ENCODE measurements at places on chromosomes 1 and 21. TPM values are rescaled to one million over a fixed set of nuclear protein-coding genes. Genes with fewer than 3 reads are reported as not detected.
A peak's percentile ranks its signal among the peaks of the same experiment; 100 is the strongest.

GRCh38 chr1:227903061-227903521 is 44.6 kb downstream of the WNT9A start:
- H3K27ac ChIP-seq: no peak overlapping the region
- H3K36me3 ChIP-seq: no peaks in the 10 kb centered on the region
- no peak for DNase-seq
- H3K27me3 ChIP-seq: no peaks in the 10 kb centered on the region
- H3K4me1 ChIP-seq: no peaks in the 10 kb centered on the region

DNA sequence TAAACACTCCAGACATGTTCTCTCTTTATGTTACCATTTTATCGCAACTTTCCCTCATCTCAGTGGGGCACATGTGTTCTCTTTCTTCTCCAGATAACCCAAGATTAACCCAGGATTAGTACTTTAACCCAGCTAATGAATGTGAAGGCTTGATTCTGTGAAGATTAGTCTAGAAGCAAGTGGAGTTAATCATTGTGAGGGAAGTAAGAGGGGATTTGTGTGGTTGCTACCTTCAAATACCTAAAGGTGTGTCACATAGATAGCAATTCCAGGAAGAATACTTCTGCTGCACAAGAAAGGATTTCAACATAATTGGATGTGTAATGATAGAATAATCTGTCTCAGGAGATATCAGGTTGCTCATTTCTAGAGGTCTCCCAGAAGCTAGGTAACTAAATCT is 327.1 kb downstream of the PBX1 start:
- H3K27ac ChIP-seq: no peak overlapping the region
- no peak overlapping the region for H3K4me3 ChIP-seq

DNA sequence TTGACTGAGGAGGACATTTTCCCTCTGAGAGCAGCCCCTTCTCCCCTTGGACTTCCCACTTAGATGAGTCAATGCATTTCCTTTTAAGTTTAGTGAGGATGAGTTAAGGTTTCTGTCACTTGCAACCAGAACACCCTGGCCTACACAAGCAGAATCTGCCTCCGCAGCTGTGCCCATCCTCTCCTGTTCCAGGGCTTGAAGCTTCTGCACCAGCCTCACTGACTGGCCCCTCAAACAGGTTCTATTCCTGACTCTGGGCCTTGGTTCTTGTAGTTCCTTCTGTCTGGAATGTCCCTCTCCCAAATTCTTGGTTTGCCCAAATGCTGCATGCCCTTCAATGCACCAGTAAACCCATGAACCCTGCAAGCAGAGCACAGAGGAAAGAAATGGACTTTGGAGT is 394.4 kb downstream of the PTPRU start:
- H3K4me3 ChIP-seq: no peak overlapping the region
- no peak for DNase-seq
- H3K4me1 ChIP-seq: no peaks in the 10 kb centered on the region
- H3K27me3 ChIP-seq: peaks cover 2% of the 10 kb centered on the region

GRCh38 chr1:9633493-9633892 is 18.0 kb upstream of the PIK3CD start:
- H3K27me3 ChIP-seq: no peaks in the 10 kb centered on the region
- H3K4me3 ChIP-seq: no peak overlapping the region
- H3K4me1 ChIP-seq: no peaks in the 10 kb centered on the region
- DNase-seq: no peak
- H3K27ac ChIP-seq: no peak overlapping the region

DNA sequence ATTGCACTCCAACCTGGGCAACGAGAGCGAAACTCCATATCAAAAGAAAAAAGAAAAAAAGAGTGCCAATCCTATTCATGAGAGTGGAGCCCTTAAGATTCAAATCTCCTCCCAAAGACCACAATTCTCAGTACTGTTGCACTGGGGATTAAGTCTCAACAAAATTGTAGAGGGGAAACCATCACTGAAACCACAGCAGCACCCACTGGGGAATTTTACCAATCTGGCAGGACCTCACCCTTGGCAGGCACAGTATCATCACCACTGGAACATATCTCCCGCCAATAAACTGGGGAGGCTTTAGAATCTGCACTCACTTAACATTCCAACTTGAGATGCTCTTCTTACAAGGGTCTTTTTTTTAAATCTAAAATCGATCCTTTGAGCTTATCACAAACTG is 41.0 kb downstream of the LRRC40 start:
- H3K4me3 ChIP-seq: no peak overlapping the region
- no peaks in the 10 kb centered on the region for H3K27me3 ChIP-seq
- no peaks in the 10 kb centered on the region for H3K4me1 ChIP-seq
- H3K27ac ChIP-seq: no peak overlapping the region

DNA sequence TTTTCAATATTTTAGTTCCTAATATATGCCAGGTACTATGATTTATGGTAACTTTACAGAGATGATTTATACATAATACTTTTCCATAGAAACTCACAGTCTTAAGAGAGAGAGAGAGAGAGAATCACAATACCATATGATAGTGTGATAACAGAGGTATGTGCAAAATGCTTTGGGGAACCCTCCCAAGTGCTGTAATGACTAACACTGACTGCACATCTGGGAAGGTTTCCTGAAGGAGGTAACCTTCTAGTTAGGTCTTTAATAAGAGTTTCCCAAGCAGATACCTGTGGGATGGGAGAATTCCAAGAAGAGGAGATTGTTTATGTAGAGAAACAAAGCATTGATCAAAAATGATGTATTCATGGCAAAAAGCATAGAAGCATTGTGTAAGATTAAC is 34.6 kb upstream of the PIGC start:
- H3K36me3 ChIP-seq: no peaks in the 10 kb centered on the region
- no peak overlapping the region for H3K4me3 ChIP-seq
- H3K27ac ChIP-seq: no peak overlapping the region
- no peak for DNase-seq

DNA sequence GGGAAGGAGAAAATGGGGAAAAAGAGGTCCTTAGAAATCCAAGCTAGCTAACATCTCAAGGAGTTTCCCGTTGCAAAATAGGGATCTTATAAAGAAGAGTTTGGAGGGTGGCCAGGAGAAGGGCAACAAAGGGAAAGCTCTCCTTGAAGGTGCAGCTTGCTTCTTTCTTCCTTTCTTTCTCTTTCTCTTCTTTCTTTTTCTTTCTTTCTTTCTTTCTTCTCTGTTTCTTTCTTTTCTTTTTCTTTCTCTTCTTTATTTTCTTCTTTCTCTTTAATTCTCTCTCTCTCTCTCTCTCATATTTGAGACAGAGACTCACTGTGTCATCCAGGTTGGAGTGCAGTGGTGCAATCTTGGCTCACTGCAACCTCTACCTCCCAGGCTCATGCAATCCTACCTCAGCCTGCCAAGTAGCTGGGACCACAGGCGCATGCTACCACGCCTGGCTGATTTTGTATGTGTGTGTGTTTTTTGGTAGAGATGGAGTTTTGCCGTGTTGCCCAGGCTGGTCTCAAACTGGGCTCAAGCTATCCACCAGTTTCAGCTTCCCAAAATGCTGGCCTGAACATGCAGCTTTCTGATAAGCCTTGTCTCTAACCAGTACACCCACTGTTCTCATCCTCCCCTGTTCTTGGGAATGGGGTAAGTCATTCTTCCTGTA is 44.4 kb downstream of the RNF11 start:
- H3K4me3 ChIP-seq: no peak overlapping the region
- no peak for DNase-seq
- H3K4me1 ChIP-seq: no peaks in the 10 kb centered on the region
- no peaks in the 10 kb centered on the region for H3K36me3 ChIP-seq

- H3K4me3 ChIP-seq: no peak overlapping the region
- peak; percentile 43 for DNase-seq
- H3K4me1 ChIP-seq: no peaks in the 10 kb centered on the region
- peaks cover 4% of the 10 kb centered on the region for H3K27me3 ChIP-seq
Observed at GRCh38 chr1:53681977-53682685, 56.8 kb downstream of the GLIS1 start.

GRCh38 chr1:167599957-167600581 is 30.0 kb upstream of the RCSD1 start:
- no peaks in the 10 kb centered on the region for H3K36me3 ChIP-seq
- no peak overlapping the region for H3K4me3 ChIP-seq
- H3K27me3 ChIP-seq: no peaks in the 10 kb centered on the region
- no peak for DNase-seq
- no peaks in the 10 kb centered on the region for H3K4me1 ChIP-seq

GRCh38 chr1:231934797-231935196 is 308.2 kb downstream of the DISC1 start:
- peak; percentile 41 for DNase-seq
- H3K36me3 ChIP-seq: no peaks in the 10 kb centered on the region
- H3K27me3 ChIP-seq: no peaks in the 10 kb centered on the region
- H3K27ac ChIP-seq: no peak overlapping the region

Gene INSRR
- total RNA-seq: 0.18 TPM

Gene CRTC2
- total RNA-seq: 18.5 TPM

Gene GBP5
- total RNA-seq: 5.8 TPM

Gene BARHL2
- 1.9 TPM for total RNA-seq

Gene CLEC20A
- total RNA-seq: not detected

Gene CORT
- total RNA-seq: 1.4 TPM

Data from prostate gland (tissue), 2 donors.